B cell (primary cell): ENCODE measurements at places on chromosomes 16 and 17.

DNA sequence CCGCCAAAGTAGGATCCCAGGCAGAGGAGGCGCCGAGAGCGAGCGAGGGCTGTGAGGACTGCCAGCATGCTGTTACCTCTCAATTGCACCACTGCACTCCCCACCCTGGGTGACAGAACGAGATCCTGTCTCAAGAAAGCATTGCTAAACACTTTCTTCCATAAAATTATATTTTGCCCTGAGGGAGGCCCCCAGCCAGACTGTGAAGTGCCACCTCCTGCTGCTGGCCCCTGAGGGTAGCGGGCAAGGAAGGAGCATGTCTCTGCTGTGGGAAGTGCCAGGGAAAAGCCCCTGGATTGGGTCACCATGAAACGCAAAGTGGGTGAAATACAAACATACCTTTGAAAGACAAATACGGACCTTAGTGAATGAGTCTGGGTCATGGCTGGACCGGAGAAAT lies 78.0 kb upstream of the AMZ2 start:
- DNase-seq, result no peak

DNA sequence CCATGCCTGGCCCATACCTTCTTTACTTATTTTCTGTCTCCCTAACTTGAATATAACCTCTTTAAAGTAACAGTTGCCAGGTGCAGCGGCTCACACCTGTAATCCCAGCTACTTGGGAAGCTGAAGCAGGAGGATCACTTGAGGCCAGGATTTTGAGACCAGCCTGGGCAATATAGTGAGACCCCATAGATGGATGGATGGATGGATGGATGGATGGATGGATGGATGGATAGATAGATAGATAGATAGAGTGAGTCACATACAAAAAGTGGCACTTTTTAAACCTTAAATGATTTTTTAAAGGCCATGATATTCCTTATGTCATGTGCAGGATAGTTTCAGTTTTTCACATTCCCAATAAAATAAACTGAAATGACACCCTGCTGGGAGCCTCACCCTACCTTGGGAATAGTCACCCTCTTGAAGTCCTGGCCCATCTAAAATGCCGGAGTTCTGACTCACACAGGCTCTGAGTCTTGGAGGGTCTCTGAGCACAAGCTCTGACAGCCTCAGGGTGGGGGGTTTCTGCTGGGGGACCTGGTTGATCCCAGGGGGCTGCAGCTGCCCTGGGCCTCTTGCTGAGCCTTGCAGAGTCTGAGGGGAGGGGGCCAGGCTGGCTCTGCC lies 26.2 kb downstream of the CPNE2 start:
- DNase-seq, result no peak

GRCh38 chr17:78901806-78902205 lies 1.2 kb downstream of the CEP295NL start:
- no peak for DNase-seq

GRCh38 chr17:50111673-50112655 lies 16.8 kb downstream of the PDK2 start:
- no peak for DNase-seq

DNA sequence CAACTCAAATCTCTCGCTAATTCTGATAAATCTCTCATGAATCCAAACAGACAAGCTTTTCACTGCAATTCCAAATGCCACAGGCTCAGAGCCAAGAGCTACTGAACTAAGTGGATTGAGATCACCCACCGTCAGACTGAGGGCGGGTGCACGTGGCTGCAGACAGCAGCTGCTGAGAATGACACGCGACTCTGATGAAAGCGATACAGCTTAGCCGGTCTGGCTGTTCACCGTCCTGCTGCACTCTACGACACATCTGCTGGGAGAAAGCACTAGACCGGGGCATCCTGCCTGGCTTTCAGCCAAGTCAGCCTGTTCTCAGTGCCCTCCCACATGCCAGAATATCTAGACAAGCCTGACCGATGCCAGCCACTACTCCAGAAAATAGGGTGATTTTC lies 42.6 kb downstream of the KLHDC4 start:
- peak; percentile 49 for DNase-seq

DNA sequence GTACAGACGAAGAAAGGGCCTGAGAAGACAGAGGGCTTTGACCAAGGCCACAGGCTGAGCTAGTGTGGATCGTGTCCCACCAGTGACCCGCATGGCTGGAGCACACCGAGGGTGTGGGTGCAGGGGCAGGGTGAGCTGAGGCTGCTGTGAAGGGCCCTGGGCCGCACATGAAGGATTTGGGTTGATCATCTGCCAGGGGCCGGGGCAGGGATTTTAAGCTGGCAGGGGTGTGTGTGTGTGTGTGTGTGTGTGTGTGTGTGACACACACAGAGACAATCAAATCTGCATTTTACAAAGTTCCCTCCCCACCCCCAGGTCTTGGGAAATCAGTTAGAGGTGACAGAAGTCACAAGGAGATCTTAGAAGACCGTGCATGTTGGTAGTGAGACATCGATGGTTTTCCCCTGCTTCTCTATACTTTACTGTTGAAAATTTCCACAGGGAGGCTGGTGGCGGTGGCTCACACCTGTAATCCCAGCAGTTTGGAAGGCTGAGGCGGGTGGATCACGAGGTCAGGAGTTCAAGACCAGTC lies 65.2 kb downstream of the SRCIN1 start:
- no peak for DNase-seq

GRCh38 chr17:66950886-66951604 lies 13.5 kb upstream of the CACNG4 start:
- no peak for DNase-seq

DNA sequence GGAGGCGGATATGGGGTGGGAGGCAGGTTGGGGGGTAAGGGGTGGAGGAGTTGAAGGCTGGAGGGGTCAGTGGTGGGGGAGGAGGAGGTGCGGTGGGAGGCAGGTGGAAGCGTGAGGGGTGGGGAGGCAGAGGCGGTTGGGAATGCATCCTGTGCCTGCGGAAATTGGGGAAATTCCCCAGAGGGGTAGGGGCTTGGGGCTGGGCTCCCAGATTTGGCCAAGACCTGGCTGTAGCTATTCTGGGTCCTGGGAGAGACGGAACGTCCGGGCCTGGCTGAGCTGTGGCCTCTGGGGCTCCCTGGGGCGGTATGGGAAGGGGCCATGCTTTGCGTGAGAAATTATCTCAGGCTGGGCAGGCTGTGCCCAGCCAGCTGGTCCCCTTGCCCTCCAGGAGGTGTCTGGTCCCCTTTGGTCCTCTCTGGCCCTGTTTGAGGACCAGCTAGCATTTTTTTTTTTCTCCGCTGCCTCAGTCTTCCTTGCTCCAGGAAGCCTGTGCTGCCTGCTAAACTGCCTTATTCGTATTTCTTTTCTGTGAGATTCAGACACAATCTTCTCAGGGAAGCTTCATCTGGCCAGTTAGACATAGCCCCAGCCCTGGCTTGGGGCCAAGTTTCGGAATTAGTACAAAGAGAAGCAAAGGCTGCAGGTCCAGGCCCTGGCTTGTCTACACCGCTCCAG lies 7.3 kb upstream of the TRPV2 start:
- peak; percentile 65 for DNase-seq

DNA sequence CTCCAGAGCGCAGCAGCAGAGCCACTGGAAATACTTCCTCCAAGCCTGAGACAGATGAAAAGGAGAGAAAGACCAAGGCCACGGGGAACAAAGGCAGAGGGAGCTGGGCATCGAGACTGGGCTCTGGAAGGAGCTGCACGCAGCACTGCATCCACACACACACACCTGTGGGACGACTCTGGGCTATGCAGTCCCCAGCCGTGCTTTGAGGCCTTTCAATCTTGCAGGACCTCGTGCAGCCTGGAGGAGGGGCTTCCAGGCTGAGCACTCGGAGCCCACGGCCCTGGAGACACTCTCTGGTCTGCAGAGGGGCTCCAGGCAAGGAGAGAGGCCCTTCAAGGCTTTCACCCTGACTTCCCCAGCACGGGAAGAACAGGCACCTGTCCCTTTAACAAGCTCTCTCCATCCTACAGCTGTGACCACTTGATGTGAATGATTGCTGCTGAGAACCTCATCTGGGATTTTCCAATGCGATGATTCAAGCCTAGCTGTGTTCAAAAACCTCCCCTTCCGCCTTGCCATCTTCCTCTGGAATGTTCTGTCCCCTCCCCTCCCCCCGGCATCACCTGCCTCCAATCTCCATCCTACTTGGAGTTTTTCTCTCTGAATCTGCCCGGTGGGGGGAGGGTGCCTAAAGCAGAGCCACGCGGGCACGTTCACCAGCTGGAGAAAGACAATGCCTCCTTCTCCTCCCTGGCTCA lies 37.5 kb downstream of the RBFOX3 start:
- no peak for DNase-seq

DNA sequence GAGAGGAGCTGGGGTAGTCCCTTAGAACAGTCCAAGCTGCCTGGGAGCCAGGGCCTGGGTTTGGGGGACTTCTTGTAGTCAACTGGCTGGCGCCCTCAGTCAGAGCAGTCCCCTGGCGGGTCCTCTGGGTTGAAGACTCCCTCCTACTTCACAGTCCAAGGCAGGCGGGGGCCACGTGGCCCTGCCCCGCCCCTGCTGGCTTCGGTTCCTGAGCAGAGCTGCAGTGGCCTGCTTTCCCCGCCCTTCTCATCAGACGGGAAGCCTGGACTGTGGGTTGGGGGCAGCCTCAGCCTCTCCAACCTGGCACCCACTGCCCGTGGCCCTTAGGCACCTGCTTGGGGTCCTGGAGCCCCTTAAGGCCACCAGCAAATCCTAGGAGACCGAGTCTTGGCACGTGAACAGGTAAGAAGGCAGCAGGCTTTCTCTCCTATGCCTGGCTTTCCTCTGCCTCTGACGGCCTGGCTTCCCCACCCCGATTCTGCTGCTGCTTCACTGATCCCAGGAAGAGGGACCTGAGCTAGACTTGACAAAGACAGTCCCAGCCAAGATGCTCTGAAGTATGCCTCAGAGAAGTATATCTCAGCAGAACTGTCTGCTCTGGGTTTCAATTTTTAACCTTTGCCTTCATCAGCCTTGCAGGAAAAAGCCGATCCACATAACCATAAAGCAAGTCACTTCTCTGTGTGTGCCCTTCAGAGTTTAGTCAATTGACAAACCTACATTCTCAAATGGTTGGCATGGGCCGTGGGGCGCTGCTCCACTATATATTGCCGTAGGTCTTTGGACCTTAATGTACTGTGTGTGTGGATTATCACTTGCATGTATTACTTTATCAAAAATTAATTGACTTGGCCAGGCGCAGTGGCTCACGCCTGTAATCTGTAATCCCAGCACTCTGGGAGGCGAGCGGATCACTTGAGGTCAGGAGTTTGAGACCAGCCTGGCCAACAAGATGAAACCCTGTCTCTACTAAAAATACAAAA lies 56.3 kb downstream of the SF3B3 start:
- no peak for DNase-seq

DNA sequence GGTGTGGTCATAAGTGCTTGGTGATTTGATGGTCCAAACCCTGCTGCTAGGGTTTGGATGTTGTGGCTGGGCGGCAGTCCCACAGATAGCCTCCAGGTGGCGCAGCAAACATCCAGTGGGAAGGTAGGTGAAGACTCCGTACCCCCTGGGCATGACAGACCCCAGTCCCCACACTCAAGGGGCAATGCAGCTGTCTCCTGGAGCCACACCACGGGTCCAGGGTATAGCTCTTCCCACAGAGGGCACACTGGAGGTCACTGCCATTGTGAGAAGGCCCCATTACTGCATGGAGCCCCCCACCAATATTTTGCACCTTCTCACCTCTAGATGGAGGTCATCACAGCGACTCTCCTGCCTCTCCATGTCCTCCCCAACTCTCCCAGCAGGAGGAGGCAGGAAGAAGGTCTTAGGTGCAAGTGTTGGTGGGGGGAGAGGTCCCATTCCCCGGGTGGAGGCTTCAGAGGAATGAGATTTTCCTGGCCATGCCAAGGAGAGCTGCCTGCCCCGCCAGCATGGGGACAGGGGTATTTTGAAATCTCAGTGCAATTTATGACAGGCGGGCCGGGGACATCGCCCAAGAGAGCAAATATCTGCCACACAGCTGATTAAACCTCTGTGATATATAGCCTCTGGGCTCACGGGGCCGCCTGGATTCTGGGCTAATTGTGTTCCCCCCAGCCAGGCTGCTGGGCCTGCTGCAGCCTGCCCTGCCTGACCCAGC lies 17.1 kb upstream of the C17orf113 start:
- peak; percentile 79 for DNase-seq

- no peak for DNase-seq
These were observed 11.1 kb upstream of the FLYWCH1 start for GRCh38 chr16:2900526-2901075.

DNA sequence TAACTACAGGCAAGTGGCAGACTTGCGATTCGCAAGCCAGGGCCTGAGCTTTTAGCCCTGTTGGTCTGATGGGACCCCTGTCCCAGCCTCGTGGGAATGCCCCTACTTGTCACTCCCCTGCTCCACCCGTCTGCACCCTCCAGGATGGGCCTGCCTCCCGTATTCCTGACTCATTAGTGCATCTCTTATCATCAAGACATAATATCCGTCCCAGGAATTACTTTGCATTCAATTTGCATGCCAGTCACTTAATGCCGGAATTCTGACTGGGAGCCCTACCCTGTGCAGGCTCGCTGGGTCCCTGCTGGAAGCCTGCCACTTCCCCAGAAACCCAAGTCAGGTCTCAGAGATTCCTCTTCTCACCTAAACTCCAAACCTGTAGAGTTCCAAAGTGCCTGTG lies 3.3 kb downstream of the PRSS53 start:
- DNase-seq, result no peak

GRCh38 chr17:13176436-13176835 lies 158.6 kb upstream of the ELAC2 start:
- DNase-seq, result no peak

DNA sequence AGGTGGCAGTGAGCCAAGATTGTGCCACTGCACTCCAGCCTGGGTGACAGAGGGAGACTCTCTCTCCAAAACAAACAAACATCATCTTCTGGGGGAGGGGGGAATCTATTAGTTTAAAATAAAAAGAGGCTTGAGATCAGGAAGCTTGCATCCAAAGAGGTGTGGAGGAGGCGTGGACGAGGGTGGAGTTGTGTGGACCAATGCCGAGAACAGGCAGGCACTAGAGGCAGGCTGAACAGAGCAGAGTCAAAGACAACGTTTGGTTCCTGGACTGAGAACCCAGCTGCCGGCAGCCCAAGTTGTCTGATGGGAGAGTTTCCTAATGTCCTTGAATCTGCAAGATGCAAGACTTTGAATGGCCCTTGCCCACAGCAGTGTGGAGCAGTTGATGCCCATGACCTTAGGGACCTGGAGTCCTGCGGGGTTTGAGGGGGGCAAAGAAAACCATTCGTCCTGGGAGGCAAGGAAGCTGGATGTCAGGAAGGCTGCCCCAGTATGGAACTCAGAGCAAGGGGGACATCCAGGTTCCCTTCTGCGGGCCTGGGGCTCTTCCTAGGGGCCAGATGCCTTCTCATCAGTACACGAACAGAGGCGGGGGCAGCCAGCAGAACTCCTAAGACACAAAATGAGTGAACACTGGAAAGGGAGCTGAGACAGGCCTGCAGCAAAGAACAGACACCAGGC lies 9.2 kb downstream of the TBC1D16 start:
- DNase-seq, result no peak

DNA sequence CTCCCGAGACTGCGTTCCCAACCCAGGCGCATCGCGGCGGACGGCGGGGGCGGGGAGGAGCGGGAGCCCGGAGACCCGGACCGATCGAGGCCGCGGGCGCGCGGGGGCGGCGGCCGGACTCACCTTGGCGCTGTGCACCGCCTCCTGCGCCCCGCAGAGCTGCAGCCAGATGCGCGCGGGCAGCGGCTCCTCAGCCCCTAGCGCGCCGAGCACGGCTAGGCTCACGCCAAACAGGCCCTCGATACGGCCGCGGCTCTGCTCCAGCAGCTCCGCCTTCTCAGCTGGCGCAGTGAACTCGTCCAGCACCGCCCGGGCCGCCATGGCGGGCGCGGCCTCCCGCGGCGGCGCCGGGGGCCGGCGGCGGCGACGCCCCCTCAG lies 339 bp downstream of the N4BP1 start:
- no peak for DNase-seq
